ENCODE measurements at places on chromosomes 6 and 20. TPM values are rescaled to one million over a fixed set of nuclear protein-coding genes. Genes with fewer than 3 reads are reported as not detected.

FNDC11 gene
- 1.7 TPM for total RNA-seq

C20orf173 gene
- total RNA-seq, result not detected

CCN6 gene
- not detected for total RNA-seq

ABHD16B gene
- total RNA-seq, result not detected

SEMG1 gene
- total RNA-seq, result not detected

EFCAB8 gene
- 0.81 TPM for total RNA-seq

KIF25 gene
- total RNA-seq, result not detected

MYB gene
- total RNA-seq, result 2.0 TPM

APOBEC2 gene
- total RNA-seq, result not detected

SEL1L2 gene
- total RNA-seq, result not detected

SCRT2 gene
- total RNA-seq, result not detected

ANGPT4 gene
- not detected for total RNA-seq

GLYATL3 gene
- total RNA-seq, result not detected

RAD21L1 gene
- total RNA-seq, result not detected

IL17A gene
- total RNA-seq, result not detected

KHDRBS2 gene
- not detected for total RNA-seq

BEND6 gene
- not detected for total RNA-seq

MRS2 gene
- total RNA-seq, result 4.6 TPM

KCNG1 gene
- not detected for total RNA-seq

FAXC gene
- total RNA-seq, result not detected

ENPP1 gene
- total RNA-seq, result 0.08 TPM

PCK1 gene
- total RNA-seq, result not detected

SLC35D3 gene
- not detected for total RNA-seq

DNAH8 gene
- 0.03 TPM for total RNA-seq

HS3ST5 gene
- total RNA-seq, result not detected

QRSL1 gene
- total RNA-seq, result 9.3 TPM

CSNK2B gene
- total RNA-seq, result 92.6 TPM

UNC93A gene
- not detected for total RNA-seq

AGER gene
- 23.5 TPM for total RNA-seq

SPATA2 gene
- 16.0 TPM for total RNA-seq

PAK5 gene
- not detected for total RNA-seq

DUSP15 gene
- total RNA-seq, result not detected

HLA-DQB2 gene
- 2.2 TPM for total RNA-seq

GCLC gene
- total RNA-seq, result 8.9 TPM

PNPLA1 gene
- not detected for total RNA-seq

ELOVL2 gene
- not detected for total RNA-seq

GPR6 gene
- not detected for total RNA-seq

MAFB gene
- 3.3 TPM for total RNA-seq

COL9A3 gene
- total RNA-seq, result not detected

XKR7 gene
- total RNA-seq, result not detected

PACRG gene
- total RNA-seq, result 0.66 TPM

ME1 gene
- not detected for total RNA-seq

OR2H1 gene
- not detected for total RNA-seq

POM121L2 gene
- total RNA-seq, result not detected

GLP1R gene
- not detected for total RNA-seq

THBD gene
- 2.2 TPM for total RNA-seq

SSR1 gene
- total RNA-seq, result 55.1 TPM

ID1 gene
- 24.2 TPM for total RNA-seq

EPB41L1 gene
- total RNA-seq, result 0.19 TPM

RBPJL gene
- not detected for total RNA-seq

MYLK2 gene
- not detected for total RNA-seq

JPH2 gene
- total RNA-seq, result not detected

BTNL2 gene
- total RNA-seq, result not detected

CALHM4 gene
- total RNA-seq, result not detected

FOXP4 gene
- 3.9 TPM for total RNA-seq

SOX18 gene
- not detected for total RNA-seq

Data from CD4-positive, alpha-beta T cell (primary cell).